ENCODE measurements at places on chromosomes 12 and 14. TPM values are rescaled to one million over a fixed set of nuclear protein-coding genes. Genes with fewer than 3 reads are reported as not detected.
A peak's percentile ranks its signal among the peaks of the same experiment; 100 is the strongest.

The KCNC2 gene
- not detected for polyA plus RNA-seq

The BCAT1 gene
- polyA plus RNA-seq: 15.2 TPM

- peak; percentile 15 for DNase-seq
Measured at GRCh38 chr12:64611341-64612284, 1.3 kb downstream of the RASSF3 start.

- no peak for DNase-seq
Measured at GRCh38 chr12:125049093-125049458, 16.2 kb upstream of the AACS start.

DNA sequence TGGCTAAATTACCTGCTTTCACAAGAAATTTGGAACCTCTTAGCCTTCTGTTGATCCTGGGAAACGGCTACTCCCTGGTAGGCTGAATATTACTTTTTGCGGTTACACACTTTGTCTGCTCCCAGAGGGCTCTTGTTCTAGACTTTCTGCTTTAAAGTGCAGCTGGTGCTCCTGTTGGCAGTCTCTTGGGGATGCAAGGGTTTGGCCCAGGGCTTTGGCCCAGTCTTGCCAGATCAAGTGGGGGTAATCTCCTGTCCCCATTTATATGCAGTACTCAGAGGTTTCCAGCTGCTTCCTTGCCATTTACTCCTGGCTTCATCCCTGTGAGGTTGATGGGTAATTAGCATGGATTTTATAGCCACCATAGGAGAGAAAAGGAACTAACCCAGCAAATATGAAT is 558.2 kb upstream of the MIS18BP1 start:
- no peak for DNase-seq

GRCh38 chr14:69288956-69289705 is 29.2 kb downstream of the GALNT16 start:
- DNase-seq: no peak

GRCh38 chr12:72978999-72979398 is 706.8 kb downstream of the TRHDE start:
- DNase-seq: no peak

GRCh38 chr14:91229005-91229382 is 15.5 kb downstream of the GPR68 start:
- peak; percentile 4 for DNase-seq

Data from CD14-positive monocyte (primary cell).